Right forelimb (tissue), 1 donor: ENCODE measurements at places on chromosomes 3 and 15.
A peak's percentile ranks its signal among the peaks of the same experiment; 100 is the strongest.

DNA sequence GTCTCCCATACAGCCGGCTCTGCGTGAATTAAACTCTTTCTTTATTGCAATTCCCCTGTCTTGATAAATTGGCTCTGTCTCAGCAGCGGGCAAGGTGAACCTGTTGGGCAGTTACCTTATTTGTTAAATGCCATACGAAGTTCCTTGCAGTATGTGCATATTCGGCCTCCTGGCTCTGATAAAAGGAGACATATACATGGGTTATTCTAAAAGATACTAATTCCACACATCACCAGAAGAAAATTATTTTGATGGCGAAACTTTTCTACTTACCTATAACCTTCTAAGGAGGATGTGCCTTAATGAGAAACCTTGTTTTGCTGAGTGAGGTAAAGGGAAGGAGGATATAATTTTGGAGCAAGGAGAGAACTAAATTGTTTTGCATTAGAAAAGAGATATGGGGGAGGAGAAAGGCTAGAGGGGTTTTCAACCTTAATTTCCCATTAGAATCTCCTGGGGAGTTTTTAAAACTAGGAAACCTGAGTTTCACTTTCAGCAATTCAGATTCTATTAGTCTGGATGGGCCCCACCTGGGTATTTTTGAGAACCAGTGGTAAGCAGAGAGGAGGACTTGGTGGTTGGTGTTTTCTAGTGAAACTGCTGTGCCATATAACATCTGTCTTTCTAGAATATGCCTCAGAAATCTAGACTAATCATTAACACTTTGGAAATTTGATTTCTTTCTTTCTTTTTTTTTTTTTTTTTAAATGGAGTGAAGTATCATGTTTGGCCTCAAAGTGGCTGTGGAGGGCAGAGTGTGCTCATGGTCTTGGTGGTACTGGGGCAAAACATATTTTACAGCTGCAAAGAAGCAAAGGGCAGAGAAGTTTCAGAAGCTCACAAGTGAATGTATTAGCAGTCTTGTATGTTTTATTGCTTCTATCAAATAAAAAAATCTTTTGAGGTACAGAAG lies 23.0 kb downstream of the NANOGP8 start:
- DNase-seq, result no peak

DNA sequence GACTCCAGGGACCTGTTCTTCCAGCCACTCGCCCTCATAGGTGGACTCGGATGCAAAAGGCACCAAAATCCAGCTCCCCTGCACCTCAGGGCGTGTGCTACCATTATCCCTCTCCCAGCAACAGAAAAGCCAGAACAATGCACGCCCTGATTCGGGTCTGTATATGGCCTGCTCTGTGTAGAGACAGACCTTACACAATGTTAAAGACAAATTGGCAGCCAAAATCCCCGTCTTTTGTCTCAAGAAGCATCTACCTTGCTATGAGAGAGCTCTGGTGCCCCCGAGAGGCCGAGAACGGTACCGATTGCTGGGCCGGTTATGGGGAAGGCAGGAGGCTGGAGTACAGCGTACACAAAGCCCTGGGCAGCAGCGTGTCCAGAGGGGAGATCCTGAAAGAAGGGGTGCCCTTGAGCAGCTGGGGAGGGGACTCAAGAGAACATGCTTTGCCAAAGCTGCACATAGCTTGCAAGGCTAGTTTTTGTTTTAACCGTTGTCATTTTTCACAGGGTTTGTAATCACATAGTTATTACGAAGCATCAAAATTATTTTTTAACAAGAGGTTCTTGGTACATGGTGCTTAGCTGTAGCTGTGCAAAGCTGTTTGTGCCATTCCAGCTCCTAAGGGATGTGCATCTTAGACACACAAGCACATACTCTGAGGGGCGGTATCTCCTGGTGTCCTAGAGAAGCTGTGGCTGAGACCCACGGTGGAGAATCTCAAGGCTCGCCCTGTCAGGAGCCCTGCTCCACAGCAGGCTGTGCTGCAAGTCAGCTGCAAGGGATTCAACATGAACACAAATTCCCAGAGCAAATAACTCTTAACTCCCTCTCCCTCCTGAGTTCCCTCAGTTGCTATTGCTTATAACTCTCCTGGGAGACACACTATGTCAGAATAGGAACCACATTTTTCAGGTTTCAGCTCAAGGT lies 461.5 kb upstream of the PPP2R3A start:
- DNase-seq, result peak; percentile 77

- no peak for DNase-seq
Observed at GRCh38 chr3:189269365-189269764, 97.6 kb downstream of the TPRG1 start.

DNA sequence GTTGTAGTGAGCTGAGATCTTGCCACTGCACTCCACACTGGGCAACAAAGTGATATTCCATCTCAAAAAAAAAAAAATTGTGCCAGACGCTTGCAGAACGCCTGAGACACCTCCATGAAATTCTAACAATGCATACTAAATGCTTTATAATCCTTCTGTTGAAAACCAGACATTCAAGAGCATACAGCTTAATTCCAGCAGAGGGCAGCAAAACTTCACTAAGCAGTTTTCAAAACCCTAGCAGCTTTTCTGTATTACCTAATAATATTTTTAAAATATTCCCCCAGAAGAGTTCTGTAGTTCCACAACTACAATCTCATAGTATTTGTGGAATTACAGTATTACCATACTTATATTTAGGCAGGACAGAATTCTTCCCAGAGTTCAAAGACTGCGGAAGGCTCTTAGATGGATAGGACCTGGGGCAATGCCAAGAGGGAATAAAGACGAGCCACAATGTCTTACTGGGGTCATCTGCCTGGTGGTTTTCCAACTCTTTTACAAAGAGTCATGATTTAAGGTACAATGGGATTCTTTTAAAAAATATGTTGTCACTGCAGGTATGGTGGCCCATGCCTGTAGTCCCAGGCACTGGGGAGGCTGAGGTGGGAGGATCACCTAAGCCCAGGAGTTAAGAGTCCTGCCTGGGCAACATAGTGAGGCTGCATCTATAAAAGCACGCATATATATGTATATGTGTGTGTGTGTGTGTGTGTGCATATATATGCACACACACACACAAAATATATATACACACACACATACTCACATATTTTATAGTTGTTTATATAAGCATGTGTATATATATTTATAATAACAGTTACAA lies 19.6 kb upstream of the TASOR start:
- peak; percentile 61 for DNase-seq

GRCh38 chr3:63168179-63168578 lies 109.9 kb upstream of the SYNPR start:
- no peak for DNase-seq

- peak; percentile 25 for DNase-seq
Observed at GRCh38 chr15:68408971-68409370, 23.0 kb downstream of the ITGA11 start.

DNA sequence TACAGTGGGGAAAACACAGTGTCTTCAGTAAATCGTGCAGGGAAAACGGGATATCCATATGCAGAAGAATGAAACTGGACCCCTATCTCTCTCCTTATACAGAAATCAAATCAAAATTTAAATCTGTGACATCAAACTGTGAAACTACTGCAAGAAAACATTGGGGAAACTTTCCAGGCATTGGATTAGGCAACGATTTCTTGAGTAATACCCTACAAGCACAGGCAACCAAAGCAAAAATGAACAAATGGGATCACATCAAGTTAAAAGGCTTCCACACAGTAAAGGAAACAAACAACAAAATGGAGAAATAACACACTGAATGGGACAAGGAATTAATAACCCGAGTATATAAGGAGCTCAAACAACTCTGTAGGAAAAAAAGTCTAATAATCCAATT lies 165.3 kb downstream of the PLCL2 start:
- no peak for DNase-seq

DNA sequence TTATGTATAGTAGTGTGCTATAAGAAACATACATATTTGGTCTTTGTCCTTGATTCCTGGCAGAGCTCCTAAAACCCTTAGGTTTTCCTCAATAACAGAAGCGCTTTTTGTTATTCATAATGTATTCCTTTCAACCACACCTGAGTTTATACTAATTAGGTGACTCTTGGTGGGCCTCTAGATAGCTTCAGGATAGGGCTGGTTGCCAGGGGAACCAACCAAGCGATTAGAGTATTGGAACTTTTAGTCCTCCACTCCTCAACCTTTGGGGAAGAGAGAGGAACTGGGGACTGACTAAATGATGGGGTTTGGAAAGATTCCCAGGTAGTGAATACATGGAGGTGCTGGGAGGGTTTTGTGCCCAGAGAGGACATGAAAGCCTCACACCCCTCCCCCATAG lies 24.6 kb downstream of the TMCC1 start:
- no peak for DNase-seq

DNA sequence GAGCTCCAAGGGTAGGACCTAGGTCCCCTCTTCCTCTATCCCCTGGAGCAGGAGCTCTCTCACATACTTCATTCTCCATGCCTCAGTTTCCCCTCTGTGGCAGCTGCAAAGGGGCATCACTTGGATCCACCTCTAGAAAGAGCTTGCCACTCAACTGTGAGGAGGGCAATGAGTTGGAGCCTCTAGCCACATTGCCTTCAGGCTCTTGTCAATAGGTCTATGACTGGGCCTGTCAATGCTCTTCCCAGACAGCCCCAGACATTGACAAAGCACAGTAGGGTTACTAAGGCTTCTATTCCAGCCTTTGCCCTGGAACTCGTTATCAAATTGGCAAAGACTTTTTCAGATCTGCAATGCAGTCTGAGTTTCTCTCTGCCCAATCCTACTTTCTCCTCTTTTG lies 4.4 kb upstream of the VIPR1 start:
- DNase-seq, result no peak

DNA sequence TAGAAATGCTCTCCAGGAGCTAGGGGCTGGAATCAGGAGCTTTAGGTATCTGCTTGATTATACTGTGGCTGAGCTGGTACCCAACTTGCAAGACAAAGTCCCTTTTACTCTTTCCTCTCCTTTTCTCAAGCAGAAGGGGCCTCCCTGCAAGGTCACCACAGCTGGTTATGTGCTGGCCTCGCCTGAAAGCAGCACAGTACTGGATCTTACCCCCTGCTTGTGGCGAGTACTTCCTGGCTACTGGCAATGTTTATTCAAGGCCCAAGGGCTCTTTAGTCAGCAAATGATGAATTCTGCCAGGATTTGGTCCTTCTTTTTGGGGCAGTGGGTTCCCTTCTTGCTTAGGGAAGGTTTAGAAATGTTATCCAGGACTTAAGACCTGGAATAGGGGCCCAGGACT lies 234.6 kb downstream of the RAP2B start:
- no peak for DNase-seq

DNA sequence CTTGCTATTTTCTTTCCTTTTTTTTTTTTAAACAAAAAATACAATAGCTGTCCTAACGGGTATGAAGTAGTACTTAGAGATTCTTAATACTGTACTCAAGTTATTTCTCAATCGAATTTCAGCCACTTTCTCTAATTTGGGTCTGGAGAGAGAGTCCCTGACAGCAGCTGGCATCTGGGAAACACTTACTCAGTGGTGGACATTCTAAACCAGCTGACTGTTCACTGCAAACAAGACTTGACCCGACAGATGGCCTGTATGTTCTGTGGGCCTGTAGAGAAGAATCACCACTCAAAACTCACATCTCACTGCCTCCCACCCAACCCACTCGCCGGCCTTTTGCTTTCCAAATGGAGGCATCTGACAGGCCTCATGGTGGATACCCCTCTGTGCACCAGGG lies 199.6 kb downstream of the ATP10A start:
- DNase-seq, result no peak

DNA sequence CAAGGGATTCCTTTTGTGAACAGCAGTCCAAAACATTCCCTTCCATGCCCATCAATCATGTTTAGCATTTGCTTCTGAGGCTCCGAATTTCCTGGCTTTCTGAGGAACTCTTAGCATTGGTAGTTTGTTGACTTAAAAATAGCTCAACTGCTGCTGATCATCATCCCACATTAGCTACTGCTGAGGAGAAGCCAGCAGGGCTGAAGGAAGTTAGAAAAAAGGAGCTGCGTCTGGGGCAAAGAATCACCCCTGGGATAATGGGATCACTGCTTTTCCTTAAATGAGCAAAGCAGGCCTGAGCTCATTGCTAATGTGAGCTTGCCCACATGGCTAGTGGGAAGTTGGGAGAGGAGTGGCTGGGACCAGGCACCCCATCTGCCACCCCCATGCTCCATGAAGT lies 39.8 kb downstream of the CYP19A1 start:
- DNase-seq, result no peak

DNA sequence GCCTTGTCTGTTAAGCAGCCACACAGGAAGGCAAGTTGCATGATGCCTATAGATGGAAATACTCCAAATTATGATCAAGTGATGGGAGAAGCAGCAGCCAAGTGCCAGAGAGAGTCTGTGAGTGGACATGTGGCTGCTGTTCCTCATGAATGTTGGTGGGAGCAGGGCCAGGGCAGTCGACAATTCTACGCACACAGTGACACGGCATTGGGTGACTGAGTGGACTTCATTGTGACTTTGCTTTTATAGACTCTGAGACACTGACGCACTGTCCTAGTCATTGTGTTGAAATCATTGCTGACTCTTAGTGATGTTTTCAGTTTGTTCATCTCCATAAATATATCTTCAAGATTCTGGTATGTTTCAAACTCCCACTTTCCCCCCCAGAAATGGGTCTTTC lies 246.3 kb upstream of the SEMA6D start:
- DNase-seq, result no peak

- DNase-seq, result peak; percentile 5
Observed at GRCh38 chr15:68411735-68412134, 20.2 kb downstream of the ITGA11 start.
